ENCODE measurements at places on chromosomes 4 and X.

GRCh38 chr4:77800483-77801259, 18.5 kb downstream of the CNOT6L start:
- no peak for DNase-seq

- DNase-seq: no peak
Observed at GRCh38 chr4:80070880-80071603, 2.0 kb downstream of the ANTXR2 start.

GRCh38 chr4:100366213-100366612, 151.6 kb downstream of the EMCN start:
- DNase-seq: no peak

GRCh38 chrX:57070185-57070984, 51.0 kb downstream of the SPIN2B start:
- DNase-seq: no peak

DNA sequence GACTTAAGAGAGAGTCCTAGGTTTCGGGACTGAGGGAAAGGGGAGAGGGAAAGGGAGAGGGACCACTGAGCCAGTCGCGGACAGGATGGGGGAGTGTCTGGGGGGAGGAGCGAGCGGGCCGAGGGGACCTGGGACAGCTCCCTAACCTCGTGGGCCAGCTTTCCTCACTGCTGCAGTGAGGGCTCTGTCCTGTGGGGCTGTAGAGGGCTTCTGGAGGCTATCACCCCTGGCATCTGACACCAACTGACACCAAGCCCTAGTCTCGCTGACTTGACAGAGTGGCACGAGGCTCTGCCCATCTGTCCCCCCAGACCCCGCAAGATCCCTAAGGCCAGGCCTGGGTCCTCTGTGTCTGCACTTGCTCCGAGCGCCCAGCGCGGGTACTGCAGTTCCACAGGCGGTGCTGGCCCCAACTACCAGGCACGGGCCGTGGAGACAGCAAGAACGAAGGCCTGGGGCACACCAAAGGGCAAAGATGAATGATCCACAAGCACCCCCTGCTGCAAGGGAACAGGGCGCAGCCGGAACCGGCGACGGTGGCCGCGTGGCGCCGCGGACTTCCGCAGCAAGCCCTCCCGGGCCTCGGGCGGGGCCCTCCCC, 465 bp downstream of the HAUS7 start:
- DNase-seq: peak; percentile 80

GRCh38 chr4:147985376-147985775, 253.5 kb downstream of the ARHGAP10 start:
- DNase-seq: no peak

DNA sequence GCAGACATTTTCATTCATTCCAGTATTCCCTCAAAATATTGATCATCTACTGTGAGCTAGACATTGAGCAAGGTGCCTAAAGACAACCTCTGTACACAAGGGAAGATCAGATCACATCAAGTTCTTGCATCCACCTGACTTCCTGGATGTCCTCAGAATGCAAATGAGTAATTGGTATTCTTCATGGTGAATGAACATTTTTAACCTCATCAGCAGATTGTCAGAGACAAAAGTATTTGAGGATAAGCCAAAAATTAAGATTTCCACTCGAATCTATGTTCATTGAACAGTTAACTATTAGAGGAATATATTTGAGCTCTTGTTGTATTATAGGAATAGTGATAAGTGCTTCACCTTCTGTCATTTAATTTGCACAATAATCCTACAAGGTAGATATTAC, 1.3 kb downstream of the SMARCAD1 start:
- no peak for DNase-seq

DNA sequence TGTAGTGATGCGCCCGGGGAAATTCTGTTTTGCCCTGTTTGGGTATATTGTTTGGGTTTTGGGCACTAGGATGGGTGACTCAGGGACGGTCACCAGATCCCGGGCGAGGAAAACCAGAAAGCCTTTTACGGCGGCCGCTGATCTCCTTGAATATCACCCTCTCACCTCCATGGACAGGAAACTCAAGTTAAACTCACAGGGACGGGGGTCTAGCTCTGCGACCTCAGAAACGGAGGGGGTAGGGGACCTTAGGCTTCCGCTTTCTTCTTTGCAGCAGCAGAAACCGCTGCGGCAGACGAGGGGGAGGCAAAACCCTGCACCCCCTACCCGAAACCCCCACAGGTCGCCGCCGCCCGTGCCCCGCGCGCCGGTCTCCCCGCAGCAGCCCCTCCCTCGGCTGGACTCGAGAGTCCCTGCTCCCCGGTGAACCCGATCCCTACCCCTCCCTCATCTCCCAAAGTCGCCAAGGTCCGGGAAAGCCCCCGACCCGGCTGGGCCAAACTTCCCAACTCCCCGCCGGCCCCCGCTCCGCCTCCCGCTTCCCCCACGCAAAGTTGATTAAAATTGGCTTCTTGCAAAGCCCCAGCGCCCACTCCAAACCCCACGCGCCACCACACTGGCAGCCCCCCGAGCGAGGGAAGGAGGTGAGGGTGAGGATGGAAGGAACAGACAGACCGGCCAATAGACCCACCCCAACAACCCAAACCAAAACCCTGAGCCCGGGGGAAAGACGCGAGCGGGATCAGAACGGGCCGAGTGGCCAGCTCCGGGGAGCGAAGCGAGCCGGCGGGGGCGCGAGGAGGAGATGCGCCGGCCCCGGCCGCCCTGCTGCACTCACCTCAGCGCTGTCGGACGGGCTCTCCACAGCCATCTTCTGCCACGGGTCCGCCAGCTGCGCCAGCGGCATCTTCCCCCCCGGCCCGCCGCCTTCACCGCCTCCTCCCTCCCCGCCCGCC, 705 bp downstream of the RPS6KA3 start:
- DNase-seq: peak; percentile 71

- DNase-seq: no peak
Observed at GRCh38 chrX:13463608-13464007, 105.8 kb upstream of the EGFL6 start.

DNA sequence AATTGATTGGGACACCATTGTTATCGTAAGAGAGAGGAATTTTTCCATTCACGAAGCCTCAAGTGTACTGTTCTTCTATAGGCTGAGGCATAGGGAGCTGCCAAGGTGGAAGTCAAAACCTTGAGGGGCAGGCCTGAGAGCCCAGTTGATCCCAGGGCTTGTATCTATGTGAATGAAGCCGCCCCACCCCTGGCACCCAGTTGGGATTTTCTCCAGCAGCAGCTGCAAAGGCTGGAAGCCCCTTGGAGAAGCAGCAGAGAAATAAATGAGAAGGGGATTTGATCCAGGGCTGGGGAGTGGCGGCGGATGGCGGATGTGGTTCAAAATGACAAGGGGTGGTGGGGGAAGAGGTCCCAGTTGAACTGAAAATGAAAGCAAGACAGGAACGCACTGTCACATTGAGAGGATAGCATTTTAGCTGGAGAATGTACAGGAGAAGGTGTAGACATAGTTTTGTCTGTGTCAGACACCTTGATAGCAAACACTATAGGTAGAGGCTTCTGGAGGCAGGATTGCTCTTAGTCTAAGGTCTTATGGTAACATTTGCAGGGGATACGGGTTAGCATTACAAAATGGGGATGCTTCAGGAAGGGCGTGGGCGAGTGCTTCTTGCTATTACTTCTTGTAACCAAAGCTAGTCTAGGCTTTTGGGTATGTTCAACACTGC, 32.6 kb downstream of the DOCK11 start:
- no peak for DNase-seq

GRCh38 chr4:169293343-169294176, 22.8 kb upstream of the SH3RF1 start:
- DNase-seq: no peak

DNA sequence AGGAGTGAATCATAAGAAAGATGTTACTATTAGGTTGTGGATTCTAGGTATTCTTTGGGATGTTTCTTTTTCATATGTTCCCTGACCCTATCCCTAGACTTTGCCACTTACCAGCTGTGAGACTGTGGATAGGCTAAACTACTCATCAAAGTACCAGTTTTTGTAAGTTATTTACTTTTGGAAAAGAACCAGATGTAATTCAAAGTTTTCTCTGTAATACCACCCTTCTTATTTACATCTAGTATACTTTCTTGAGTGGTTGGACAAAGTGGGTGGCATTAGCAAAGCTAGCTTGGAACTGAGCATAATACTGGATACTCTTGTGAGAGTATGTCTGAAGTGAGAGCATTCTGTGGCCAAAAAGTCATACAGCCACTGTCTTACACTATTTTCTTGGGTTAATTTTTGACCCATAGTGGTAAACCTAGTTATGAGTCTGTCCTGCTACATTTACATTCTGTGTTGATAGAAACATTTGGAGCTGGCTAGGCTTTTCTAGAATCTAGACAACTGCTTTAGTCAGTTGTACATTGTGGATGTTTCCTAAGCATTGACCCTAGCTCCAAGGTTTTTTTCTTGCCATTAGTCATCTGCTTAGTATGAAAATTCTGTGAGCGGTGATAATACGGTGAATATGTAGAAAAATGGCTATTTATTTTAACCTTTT, 41.7 kb downstream of the KDM6A start:
- peak; percentile 49 for DNase-seq

- no peak for DNase-seq
Observed at GRCh38 chrX:47224266-47224895, 5.9 kb downstream of the CDK16 start.

- DNase-seq: no peak
Observed at GRCh38 chr4:155724731-155725130, 34.1 kb upstream of the GUCY1B1 start.

GRCh38 chr4:76634220-76634619, 199.2 kb downstream of the SHROOM3 start:
- DNase-seq: no peak

GRCh38 chr4:19579608-19580007, 672.1 kb upstream of the SLIT2 start:
- DNase-seq: no peak

GRCh38 chrX:131067846-131068745, 9.9 kb downstream of the ARHGAP36 start:
- DNase-seq: no peak

GRCh38 chr4:123256901-123257300, 139.7 kb upstream of the SPRY1 start:
- no peak for DNase-seq

DNA sequence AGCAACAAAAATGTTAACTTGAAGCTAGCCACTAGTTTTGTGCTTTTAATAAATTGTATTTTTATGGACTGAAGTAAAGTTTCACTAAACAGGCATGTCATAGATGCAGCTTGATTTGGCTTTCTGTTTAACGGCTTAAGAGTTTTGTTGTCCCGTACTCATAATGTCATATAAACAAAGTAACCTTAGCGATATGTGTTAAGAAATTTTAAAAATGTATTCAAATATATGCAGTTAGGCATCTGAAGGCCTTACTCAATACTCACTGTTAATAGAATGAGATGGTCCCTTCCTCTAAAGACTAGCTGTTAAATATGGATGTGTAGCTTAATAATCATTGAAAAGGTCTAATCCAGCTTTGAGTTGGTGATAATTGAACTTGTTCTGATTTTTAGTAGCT, 1.0 kb upstream of the SCLT1 start:
- DNase-seq: peak; percentile 25

GRCh38 chrX:71103110-71103983, 3.2 kb downstream of the CXorf65 start:
- DNase-seq: peak; percentile 42

DNA sequence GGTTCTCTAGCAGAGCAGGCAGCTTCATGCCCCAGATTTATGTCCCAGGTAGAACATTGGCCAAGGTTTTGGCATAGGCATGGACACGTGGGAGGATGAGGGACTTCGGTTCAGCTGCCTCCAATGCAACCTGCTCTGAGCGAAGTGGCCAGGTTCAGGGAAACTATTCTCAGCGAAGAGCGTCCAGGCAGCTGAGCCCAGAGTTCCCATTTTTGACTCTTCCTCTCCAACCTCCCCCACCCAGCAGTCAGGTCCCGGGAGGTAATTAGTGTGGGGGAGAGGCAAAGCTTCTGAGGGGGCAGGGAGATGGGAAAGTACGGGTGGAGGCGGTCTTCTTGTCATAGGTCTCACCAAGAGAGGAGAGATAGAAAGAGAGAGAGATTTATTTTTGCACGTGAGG, 1.0 kb downstream of the GABRA4 start:
- DNase-seq: no peak

DNA sequence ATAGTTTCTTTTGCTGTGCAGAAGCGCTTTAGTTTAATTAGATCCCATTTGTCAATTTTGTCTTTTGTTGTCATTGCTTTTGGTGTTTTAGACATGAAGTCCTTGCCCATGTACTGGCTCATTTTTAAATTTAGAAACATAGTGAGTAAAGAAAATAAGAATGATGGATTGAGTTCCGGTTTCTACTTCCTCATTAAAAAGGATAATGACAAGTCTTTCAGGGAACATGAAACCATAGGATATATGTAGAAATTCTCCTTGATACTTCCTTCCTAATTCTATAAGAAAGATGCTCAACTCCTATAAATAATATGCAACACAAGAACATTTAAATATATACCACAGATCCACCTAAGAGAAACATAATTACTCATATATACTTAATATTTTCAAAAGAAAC, 240.9 kb downstream of the BANK1 start:
- DNase-seq: no peak

GRCh38 chr4:100022792-100023222, 72.7 kb upstream of the H2AZ1 start:
- no peak for DNase-seq

DNA sequence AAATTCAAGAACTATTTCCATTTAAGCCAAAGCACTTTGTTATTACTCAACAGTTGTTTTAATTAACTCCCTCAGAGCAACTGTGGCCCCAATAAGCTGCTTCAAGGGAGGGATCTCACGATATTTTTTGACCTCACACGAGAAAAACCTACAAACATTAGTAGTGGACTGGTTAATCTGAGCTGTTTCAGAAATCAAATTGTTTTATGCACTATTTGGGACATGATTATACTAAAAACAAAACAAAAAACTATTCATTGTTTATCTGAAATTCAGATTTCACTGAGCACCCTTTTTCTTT, 74.3 kb downstream of the DCHS2 start:
- no peak for DNase-seq

- no peak for DNase-seq
Observed at GRCh38 chrX:71365356-71365874, 742 bp upstream of the TAF1 start.

GRCh38 chrX:24426921-24427746, 38.0 kb upstream of the PDK3 start:
- DNase-seq: no peak

- DNase-seq: no peak
Observed at GRCh38 chr4:8229331-8229975, 30.4 kb downstream of the SH3TC1 start.

DNA sequence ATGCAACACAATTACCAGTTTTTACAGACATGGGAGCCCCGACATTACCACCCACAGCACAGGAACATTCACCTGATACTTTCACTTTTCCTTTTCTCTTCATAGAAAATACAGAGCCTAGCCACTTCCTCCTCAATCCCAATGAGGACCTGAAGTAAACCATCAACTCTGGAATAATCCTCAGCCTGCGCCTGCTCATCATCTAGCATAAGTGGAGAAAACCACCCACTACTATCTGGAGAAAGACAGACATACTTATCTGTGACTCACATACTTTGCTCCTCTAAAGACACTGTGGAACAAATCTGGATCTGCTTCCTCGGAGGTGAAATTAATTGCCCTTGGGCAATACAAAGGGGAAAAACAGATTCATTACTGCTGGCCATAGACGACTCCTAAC, 47.8 kb downstream of the ZCCHC13 start:
- DNase-seq: no peak
